Psoas muscle (tissue), 8 donors: ENCODE measurements at places on chromosomes 4 and X.

DNA sequence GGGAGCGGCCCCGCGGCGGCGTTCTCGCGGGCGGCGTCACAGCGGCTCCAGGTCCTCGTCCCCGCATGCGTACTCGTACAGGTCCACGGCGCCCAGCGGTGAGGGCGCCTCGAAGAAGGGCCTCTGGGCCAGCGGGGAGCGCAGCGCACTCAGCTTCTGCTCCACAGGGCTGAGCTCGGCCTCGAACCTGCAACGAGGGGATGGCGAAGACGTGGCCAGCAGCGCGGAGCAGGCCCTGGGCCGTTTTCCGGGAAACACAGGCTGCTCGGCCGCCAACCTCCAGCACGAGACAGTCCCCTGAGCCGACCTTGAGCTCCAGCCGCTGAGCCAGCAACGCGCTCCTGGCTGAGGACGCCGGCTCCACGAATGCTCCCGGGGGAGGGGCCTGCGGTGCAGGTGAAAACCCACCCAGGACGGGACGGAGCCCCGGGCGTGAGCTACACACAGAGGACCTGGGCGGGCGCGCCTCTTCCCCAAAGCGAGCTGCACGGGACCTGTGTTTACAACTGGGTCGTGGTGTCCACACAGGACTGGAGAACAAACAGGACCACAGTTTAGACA lies 15.8 kb upstream of the GTPBP6 start:
- DNase-seq, result no peak

DNA sequence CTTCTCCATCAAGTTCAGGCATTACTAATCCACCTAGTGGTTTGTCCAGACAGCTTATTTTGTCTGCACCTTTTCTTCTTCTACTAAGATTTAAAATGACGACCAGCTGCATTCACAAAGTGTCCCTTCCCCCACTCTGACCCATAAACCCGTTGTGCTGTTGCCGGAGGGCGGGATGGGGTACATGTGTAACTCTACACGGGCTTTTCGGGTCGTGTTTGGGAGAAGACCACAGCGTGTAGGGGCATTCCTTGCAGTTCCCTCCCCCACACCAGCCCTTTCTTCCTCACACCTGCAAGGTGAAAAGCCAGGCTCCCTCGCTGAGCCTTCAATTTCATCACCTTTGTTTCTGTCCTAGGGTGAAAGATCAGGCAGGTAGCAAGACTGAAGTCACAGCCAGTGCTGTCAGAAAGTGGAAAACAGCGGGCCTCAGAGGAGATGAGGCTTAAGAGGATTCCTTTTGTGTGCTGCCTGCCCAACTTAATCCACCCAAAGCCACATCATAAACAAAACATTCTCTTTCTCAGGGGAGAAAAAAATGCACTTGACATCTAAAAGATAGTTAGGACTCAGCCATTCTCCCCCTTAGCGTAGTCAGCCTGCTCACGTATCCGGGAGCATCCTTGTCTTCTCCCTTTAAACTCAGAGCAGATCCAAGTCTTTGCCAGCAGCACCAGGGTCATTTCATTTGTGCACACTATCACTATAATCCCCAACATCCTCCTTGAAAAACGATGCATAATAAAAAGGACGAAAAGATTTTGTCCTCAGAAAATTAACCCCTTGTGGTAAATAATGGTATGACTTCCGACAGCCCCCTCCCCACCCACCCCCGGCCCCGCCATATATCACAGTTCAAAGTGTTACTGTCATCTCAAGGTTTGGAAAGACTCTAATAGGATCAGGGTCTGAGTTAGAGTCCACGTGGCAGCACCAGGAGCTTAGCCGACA lies 599.0 kb downstream of the RAB28 start:
- no peak for DNase-seq

GRCh38 chr4:116726523-116726922 lies 358.9 kb downstream of the TRAM1L1 start:
- DNase-seq, result no peak

DNA sequence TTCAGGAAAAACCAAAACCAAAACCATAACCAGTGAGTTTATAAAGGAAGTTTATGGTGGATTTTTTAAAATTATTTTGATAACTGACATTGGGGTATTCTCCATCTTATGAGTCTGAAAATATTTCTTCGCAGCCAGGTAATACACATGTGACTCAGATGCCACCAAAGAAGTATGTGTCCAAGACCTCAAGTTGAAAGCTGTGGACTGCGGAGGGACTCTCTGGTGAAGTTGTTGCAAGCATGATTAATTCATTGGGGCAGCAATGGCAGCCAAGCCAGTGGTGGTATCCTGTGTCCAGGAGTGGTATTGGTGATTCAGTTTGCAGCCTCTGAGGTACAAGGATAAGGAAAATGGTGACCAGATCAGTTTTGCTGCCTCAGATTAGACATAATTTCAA lies 14.0 kb upstream of the ADH5 start:
- no peak for DNase-seq

- no peak for DNase-seq
Measured at GRCh38 chr4:52111995-52112394, 60.9 kb downstream of the SPATA18 start.

GRCh38 chrX:21741869-21742701 lies 15.8 kb downstream of the SMPX start:
- DNase-seq, result no peak

DNA sequence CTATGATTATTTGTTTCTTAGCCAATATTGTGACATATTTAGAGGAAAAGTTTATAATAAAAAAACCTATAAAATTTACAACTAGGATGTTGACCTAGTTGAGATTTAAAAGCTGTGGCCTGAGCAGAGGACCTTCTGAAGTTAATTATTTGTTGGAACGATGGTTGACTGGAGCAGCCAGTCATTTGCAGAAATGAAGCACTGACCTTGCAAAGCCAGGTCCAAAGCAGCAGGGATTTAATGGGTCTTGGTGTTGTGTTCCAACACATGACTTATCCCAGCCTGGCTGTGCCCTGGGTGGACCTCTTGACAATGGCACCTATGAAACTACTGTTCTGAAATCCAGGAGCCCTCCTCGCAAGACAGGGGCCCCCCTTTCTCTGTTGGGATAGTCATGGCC lies 235.2 kb downstream of the FRAS1 start:
- no peak for DNase-seq

DNA sequence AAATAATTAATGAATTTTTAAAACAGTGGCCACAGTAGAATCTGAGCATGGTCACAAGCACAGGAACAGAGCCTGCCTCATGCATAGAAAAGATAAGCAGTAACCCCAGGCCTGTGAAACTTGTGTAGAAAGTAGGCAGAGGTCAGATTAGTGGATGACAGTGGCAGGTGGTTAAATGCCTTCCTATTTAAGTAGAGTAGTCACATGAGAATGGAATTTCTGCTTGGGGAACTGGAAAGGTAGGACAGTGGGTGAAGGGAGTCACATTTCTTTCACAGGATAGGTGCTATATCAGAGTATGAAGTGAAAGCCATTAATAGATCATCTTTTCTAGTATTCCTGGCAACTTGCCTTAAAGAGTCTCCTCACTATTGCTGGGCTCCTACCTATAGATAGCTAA lies 34.9 kb upstream of the ASB12 start:
- no peak for DNase-seq

DNA sequence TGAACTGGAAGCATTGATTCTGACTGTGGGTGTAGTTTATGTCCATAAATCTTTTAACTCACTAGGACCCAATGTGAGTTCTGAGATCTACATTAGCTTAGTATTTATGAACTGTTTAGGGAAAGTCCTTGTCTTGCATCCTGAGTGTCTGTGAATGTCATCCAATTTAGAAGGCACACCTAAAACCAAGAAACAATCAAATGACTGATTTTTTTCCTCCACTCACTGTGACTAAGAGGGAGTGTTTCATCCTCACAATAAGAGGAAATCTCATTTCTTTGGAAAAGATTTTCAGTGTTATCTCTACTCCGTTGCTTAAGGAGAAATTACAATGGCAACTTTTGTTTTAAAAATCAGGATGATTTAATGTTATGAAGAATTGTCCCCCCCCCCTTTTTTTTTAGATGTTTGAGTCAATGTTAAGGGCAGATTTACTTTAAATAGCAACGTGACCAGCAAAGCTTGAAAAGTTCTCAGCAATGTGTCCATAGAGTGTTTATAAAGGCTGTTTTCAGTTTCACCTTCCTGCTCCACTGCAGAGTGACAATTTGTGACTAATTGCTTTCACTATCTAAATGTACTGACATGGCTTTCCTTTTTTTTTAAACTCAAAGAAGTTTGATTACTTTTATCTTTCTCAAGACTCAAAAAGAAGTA lies 173.0 kb downstream of the SPCS3 start:
- DNase-seq, result no peak

DNA sequence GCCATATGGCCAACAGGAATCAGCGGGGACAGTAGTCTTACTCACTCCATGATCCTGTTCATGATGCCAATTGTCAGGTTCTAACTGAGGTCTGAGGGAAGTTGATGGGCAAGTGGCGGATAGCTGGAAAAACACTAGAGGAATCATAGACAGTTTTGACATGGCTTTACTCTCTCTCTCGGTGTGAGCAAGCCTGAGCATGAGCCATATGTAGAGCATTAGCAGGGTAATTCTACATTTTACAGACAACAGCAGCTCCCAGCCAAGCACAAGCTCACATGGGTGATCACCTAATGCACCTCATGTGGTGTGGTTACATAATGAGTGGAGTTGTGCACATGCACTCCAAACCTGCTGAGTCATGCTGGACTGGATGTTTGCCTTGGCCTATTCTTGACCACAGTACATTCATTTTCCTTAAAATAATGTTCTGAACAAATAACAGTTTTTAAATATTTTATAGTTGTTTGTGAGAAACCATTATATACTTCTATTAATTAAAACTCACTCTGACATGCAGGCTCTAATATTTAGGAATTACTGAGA lies 429.2 kb downstream of the GPAT3 start:
- no peak for DNase-seq

DNA sequence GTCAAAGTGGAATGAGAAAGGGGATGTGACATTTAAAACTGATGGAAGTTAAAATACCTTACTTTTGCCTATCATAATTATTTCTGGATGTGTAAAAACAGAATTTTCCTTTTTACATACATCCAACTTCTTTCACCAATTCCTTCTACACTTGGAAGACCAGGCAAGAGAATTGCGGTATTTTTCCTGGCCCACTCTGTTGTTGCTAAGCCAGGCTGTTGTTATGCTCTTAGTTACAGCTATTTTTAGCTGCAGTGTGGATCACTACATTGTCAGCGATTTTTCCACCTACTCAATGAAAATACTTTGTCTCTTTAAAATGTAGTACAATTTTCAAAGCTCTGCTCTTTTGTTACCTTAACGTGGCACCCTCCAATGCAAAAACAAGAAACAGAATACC lies 43.4 kb downstream of the NKX6-1 start:
- DNase-seq, result no peak

DNA sequence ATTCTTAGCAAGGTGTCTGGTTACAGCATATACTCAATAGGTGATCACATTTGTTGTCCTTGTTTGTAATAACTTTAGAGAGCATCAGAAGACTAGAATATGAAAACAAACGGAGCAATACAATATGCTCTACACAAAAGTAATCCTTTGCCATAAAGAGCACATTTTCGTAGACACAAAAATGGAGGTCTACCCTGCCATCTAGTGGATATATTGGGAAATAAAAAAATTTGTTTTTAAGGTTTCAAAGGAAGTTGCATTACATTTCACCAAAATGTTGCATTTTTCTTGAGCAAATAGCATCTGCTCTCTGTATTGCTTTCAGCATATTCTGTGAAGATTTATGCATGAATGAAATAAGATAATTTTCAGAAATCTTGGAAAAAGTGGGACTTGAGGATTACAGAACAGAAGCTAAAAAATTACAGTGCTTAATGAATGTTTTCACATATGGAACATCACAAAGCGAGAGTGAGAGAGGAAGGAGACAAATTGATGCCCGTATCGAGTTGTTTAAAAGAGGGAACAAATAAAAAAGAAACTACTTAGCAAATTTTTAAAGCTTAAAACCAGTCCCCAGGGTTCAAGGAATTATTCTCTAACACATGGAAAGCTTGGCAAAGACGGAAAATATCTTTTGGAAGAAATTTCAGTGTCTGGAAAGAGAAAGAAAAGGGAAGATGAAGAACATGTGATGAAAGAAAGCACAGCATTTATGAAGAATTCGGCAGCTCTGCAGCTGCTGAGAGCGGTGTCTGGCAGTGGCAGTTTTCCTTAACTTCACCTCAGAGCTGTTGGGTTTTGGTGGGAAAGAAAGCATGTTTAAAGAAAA lies 390.1 kb downstream of the ANKRD50 start:
- no peak for DNase-seq

GRCh38 chrX:7110821-7111276 lies 36.7 kb upstream of the STS start:
- DNase-seq, result no peak

- no peak for DNase-seq
Measured at GRCh38 chr4:155854582-155855226, 11.4 kb downstream of the ASIC5 start.

GRCh38 chr4:88327665-88328064 lies 43.3 kb upstream of the PPM1K start:
- DNase-seq, result no peak

- DNase-seq, result no peak
Measured at GRCh38 chr4:5943561-5943960, 50.7 kb upstream of the CRMP1 start.

DNA sequence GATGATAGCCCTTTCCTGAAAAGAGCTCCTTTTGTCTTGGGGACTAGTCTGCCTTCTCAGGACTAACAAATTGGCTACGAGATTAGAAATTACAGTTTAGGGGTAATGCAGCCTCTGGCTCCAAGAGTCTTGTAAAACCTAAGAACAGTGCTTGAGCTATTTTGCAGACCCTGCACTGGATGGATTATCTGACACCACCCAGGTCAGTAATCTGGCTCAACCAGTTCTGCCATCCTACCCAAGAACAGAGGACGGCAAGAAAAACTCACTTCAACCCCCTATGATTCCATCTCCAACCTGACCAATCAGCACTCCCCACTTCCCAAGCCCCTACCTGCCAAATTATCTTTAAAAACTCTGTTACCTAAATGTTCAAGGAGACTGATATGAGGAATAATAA lies 225.1 kb downstream of the FAM47A start:
- no peak for DNase-seq

- no peak for DNase-seq
Measured at GRCh38 chr4:142396279-142396678, 449.8 kb downstream of the INPP4B start.

DNA sequence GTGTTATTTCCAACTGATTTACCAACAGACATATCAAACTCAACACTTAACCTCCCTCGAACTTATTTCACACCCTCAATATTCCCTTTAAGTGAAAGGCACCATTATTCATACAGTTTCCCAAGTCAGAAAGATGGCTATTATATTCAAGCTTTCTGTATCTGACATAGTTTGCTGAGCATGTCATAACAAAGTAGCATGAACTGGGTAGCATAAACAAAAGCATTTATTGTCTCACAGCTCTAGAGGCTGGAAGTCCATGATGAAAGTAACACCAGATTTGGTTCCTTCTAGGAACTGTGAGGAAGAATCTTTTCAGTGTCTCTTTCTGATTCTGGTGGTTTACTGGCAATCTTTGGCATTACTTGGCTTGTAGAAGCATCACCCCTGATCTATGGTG lies 1388.6 kb downstream of the TECRL start:
- DNase-seq, result no peak

GRCh38 chrX:19789376-19789775 lies 98.0 kb downstream of the SH3KBP1 start:
- DNase-seq, result no peak
